Cerebellar cortex (tissue), 1 donor: ENCODE measurements at places on chromosomes 16 and 17.
A peak's percentile ranks its signal among the peaks of the same experiment; 100 is the strongest.

DNA sequence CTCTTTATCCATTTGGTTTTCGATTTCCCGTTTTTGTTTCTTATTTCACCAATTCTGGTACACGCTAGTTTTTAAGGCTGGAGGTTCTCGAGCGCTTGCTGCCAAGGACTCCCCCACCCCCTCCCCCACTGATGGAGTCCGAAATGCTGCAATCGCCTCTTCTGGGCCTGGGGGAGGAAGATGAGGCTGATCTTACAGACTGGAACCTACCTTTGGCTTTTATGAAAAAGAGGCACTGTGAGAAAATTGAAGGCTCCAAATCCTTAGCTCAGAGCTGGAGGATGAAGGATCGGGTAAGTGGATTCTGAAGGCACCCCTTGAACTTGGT, 825 bp downstream of the RPTOR start:
- no peak for DNase-seq

DNA sequence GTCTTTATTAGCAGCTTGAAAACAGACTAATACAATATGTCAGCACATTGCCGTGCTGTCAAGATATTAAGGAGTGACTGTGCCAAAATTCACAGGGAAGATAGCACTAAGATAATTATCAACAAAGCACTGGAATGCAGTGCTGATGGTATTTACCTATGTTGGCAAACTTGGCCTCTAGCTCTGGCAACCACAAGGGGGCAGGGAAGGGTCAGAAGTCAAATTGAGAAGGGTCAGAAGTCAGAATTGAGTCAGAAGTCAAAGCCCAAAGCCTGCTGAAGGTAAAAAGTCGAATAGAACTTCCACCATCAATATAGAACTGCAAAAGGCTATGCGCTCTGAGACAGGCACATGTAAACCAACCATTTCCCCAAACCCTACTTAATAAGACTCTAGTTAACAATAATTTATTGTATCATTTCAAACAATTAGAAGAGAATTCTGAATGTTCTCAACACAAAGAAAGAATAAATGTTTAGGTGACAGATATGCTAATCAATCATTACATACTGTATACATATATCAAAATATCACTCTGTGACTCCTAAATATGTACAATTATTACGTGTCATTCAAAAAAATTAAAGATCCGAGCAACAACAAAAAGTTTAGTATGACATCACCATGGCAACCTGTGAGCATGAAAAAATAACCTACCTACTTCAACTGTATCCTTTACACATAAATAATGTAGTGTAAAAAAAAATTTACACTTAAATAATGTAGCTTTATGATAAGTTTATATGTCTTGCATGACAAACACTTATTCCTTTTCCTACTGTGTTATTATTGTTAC, 916.1 kb downstream of the KCNJ2 start:
- no peak for DNase-seq

GRCh38 chr16:89969741-89970410, 21.3 kb downstream of the DEF8 start:
- DNase-seq, result no peak

DNA sequence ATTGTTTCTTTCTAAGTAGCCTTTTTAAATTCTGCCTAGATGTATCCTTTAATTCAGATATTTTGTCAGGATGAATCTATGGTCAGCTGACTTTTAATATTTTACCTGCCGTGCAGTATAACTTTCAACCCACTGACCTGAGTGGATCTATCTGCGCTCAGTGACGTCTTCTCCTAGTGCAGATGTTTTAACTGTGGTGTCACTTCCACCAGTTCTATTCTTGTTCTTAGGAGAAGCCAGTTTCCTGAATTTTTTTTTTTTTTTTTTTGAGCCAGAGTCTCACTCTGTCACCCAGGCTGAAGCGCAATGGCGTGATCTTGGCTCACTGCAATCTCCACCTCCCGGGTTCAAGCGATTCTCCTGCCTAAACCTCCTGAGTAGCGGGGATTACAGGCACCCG, 5.0 kb upstream of the TM4SF5 start:
- DNase-seq, result no peak

GRCh38 chr16:789191-789850, 901 bp downstream of the CHTF18 start:
- DNase-seq, result no peak

DNA sequence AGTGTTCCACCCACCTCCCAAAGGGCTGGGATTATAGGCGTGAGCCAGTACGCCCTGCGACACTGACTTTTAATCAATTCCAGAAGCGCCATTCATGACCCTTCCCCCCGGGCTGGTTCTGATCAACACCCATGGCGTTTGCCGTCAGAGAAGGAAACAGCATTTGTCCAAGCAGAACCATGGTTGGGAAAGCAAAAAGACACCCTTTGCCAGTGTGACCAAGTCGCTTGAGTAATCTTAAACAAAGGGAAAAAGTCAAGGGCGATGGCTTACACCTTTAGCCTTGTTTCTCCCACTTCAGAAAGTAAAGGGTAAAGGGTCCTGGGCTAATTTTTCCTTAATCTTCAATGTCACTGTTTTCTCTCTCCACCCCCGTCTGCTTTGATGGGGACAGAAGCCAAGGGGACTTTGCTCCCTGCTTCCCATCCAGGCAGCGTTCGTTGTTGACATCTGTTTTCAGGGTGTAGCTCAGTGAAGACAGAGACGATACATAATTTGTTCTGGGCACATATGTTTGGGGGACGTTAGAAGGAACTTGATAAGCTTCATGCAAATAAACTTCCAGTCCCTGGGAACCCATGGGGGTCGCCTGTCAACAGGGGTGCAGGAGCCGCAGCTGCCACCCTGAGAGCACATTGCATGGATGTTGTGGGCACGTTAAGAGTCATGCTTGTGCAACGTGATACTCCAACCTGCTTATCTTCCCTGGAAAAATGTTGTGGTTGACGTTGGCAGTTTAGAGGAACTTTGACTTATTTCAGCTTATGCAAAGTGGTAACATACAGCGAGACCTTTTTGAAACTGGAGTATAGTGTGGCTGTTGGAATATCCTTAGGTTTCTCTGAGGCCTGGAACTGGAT, 50.6 kb upstream of the TANGO6 start:
- DNase-seq, result no peak

GRCh38 chr17:3998436-3998835, 34.2 kb upstream of the ATP2A3 start:
- no peak for DNase-seq

- DNase-seq, result no peak
Observed at GRCh38 chr17:11242411-11242810, 1.4 kb downstream of the SHISA6 start.

- DNase-seq, result peak; percentile 63
Observed at GRCh38 chr17:73592501-73592961, 51.7 kb downstream of the SDK2 start.

GRCh38 chr17:57375770-57376225, 119.5 kb downstream of the MSI2 start:
- DNase-seq, result no peak

DNA sequence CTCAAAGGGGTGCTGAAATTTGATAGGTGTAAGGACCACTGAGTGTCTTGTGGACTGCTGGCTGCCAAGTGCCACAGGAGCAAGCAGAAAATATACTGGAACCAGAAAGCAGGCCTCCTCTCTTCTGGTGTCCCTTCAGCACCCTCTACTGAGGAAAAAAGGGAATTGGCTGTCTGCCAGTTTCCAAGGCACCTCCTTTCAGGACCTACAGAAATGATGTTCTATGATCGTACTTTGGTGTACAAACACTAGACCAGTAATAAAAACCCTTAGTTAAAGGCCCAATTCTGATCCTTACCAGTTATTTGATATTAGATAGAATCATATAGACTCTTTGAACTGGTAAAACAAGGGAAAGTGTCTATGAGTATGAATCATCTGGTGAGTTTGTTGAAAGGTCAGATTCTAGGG, 35.8 kb upstream of the BCAS3 start:
- peak; percentile 93 for DNase-seq

- no peak for DNase-seq
Observed at GRCh38 chr16:9580025-9580424, 488.6 kb downstream of the HAPSTR1 start.

GRCh38 chr16:21301168-21301894, 23.2 kb upstream of the CRYM start:
- peak; percentile 43 for DNase-seq

DNA sequence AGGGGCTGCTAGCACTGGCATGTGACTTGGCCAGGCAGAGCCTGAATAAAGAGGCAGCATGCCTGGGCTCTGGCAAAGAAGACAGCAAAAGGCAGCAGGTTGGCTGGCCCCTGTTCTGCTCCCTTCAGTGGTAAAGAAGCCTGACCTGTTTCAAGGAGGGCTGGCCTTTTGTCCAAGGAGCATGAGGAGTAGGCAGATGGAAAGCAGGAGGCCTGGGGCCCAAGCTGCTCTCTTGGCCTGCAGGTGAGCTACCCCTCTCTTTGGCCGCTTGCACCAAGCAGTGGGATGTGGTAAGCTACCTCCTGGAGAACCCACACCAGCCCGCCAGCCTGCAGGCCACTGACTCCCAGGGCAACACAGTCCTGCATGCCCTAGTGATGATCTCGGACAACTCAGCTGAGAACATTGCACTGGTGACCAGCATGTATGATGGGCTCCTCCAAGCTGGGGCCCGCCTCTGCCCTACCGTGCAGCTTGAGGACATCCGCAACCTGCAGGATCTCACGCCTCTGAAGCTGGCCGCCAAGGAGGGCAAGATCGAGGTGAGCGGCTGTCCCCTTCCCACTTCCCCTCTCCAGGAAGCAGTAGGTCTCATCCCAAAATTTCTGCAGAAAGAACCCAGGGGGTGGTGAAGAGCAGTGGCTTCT, 8.0 kb downstream of the TRPV2 start:
- DNase-seq, result peak; percentile 91

DNA sequence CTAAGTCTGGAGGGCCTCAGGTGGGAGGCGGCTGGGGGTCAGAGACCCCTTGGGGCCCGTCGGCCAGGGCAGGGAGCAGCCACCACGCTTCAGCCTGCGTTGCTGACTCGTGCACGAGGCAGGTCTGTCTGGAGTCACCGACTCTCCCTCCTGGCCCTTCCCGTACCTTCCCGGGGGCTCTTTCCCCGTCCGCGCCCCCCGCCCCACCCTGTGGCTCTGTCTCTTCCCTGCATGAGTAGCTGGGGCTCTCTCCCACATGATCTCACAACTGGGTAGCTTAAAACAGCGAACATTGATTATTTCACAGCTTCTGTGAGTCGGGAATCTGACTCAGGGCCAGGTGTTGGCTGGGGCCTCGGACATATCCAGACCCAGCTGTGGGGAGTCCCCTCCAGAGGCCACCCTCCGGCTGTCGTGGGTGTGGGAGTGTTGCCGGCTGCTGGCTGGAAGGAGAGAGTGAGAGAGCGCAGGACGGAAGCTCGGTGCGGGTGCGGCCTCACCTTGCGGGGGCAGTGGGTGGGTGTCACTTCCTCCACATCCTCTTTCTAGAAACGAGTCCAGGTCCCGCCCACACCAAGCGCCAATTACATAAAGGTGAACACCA, 17.3 kb downstream of the BAHCC1 start:
- DNase-seq, result no peak

- DNase-seq, result no peak
Observed at GRCh38 chr16:79480929-79481328, 119.6 kb downstream of the MAF start.

DNA sequence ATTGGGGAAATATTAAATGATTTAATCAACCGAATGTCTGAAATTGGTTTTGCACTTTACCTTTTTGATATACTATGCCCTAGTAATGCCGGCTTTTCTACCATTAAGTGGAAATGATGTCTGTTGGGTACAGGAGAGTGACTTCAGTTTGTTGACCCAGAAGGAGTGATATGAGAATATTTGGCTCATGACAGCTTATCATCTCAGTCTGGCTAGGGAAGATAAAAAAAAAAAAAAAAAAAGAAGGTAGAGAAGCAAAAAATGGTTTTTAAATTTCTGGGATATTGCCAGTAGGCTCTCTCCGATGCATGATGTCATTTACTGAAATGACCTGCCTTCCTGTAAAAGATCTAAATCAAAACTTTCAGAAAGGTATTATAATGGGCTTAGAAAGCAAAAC, 69.0 kb downstream of the CNTNAP4 start:
- peak; percentile 57 for DNase-seq

- peak; percentile 97 for DNase-seq
Observed at GRCh38 chr16:56558024-56558747, 6.7 kb upstream of the MT4 start.

DNA sequence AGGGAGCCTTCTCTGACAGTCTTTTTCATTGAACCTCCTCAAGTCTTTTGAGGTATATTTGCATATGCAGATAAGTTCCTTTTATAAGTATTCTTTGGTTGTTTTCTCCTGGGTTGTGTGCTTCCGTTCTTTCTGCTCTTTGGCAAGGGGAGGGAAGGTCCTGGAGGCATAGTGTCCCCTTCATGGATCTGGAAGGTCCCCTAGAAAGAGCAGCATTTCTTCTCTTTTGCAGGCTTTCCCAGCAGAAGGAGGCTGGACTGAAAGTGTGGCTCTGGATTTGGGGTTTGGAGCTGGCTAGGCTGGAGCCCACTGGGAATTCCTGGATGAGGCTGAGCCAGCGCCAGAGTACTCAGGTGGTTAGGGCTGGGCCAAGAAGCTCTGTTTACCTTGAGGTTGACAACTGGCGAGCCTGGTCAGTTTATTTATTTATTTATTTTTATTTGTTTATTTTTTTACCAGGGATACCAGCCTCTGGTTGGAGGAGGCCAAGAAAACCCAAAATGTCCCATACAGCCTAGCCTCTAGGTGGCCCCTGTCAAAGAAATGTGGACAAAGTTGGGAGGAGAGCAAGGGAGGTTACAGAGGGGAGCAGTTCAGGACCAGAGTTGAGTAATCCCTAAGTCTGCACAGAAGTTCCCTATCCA, 5.4 kb upstream of the TOP2A start:
- peak; percentile 25 for DNase-seq

- peak; percentile 30 for DNase-seq
Observed at GRCh38 chr16:87076331-87076949, 240.8 kb downstream of the C16orf95 start.

DNA sequence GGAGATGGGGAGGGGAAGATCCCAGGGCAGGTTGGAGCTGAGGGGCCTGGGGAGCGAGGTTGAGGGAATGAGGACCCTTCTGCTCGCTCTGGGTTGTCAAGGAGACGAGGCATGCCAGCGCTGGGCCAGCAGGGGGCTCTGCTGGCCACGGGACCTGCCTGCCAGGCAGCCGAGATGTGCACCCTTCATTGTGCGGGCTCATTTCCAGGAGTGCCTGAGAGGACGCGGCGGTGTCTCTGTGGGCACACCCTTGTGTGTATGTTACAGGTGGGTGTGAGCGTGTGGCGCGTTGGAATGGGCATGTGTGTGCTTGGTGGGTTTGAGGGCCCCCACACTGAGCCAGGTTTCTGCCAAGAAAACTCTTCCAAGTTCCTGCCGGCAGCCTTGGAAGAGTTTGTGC, 15.9 kb downstream of the ARHGAP23 start:
- DNase-seq, result peak; percentile 72

DNA sequence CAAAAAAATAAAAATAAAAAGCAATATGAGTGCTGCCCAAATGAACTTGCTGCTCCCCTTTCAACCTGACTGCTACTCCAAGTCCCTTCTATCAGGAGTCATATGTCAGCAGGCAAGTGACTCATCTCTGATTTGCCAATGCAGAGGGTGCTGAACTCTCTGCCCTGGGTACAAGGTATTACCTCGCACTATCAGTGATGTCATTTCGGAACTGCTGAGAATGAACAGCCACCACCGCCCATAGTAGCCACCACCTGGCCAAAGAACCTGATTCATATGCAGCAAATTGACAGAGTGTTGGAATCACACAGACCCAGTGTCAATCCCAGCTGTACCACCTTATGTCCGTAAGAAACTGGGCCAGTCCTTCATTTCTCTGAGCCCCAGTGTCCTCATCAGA, 31.2 kb downstream of the LYRM9 start:
- peak; percentile 88 for DNase-seq
